ENCODE measurements at places on chromosomes 13 and 19.

- no peak for DNase-seq
Measured at GRCh38 chr13:44148159-44148914, 225.3 kb upstream of the SERP2 start.

- no peak for DNase-seq
Measured at GRCh38 chr19:44303320-44303719, 1.5 kb downstream of the ZNF235 start.

- DNase-seq, result no peak
Measured at GRCh38 chr19:10927730-10928562, 493 bp downstream of the YIPF2 start.

DNA sequence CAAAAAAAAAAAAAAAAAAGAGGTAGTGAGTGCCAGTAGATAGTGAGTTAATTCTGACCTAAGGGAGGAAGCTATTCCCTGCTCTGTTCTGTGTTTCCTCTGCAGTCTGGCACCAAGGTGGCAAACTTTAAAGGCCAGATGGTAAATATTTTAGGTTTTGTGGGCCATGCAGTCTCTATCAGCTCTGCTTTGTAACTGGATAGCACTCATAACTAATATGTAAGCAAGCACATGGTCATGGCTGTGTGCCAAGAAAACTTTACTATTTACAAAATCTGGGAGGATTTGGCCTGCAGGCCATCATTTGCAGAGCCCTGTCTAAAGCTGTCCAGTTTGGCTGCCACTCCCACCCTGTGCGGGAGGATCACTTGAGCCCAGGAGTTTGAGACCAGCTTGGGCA lies 4.3 kb downstream of the PIN1 start:
- no peak for DNase-seq

DNA sequence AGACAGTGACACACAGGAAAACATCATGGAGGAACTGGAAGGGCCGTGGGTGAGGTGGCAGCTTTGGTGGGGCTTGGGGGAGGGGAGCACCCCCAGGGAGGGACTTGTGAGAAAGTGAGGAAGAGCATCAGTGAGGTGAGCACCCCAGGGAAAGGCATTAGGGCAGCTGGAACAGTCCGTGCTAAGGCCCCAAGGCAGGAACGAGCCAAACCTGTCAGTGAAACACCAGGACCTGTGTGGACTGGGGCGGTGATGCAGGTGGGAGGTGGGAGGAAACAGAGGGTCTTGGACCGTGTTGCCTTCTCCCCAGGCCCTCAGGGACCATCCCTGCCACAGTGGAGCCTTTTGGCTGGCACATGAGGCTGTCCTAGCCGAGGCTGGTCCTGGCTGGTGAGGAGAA lies 17.3 kb upstream of the SLC7A10 start:
- DNase-seq, result no peak
